Muscle of leg (tissue), 16 donors: ENCODE measurements at places on chromosomes 11 and 22. TPM values are rescaled to one million over a fixed set of nuclear protein-coding genes. Genes with fewer than 3 reads are reported as not detected.

- DNase-seq: peak; percentile 41
Measured at GRCh38 chr11:128116885-128117284, 470.5 kb downstream of the ETS1 start.

The P2RY2 gene
- 1.1 TPM for polyA plus RNA-seq

GRCh38 chr11:19225123-19225522, 15.6 kb downstream of the E2F8 start:
- DNase-seq: no peak

- DNase-seq: no peak
Measured at GRCh38 chr11:113496026-113496651, 20.9 kb upstream of the DRD2 start.

GRCh38 chr11:11583801-11584529, 37.8 kb downstream of the GALNT18 start:
- DNase-seq: no peak

DNA sequence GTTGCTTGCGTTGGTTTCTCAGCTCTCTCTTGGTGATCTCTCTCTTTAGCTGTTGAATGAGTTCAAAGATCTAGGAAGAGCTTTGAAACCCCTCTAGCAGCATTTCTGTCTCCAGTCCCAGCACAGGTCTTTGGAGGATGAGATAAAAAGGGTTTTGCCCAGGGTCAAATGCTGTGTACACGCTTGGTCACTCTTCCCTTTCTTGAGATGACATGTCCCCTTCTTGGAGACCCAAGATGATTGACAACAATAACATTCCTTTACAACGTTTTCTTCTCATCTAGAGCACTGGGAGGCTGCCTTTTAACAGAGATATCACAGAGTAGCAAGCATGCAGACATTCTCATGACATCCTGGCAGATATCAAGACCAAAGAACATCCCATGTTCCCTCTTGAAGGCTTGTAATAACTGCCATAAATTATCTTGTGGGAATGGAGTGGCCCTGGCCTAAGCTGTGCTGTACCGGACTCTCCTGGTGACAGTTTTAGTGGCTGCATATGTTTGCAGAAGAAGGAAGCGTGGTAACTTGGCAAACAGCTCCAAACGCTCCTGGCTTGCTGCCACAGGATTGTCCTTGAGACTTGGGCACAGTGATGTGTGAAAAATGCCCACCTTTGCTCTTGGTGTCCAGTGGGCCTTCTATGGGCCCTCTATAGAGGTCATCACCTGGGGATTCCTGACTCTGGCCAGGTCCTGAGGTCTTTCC, 107.8 kb downstream of the PTPRJ start:
- DNase-seq: no peak

- DNase-seq: no peak
Measured at GRCh38 chr11:101567071-101567470, 16.7 kb downstream of the TRPC6 start.

- DNase-seq: peak; percentile 78
Measured at GRCh38 chr11:126160345-126161022, 51.0 kb downstream of the RPUSD4 start.

- no peak for DNase-seq
Measured at GRCh38 chr11:33863418-33864172, 28.3 kb downstream of the LMO2 start.

- DNase-seq: no peak
Measured at GRCh38 chr11:1062075-1062820, 12.4 kb upstream of the MUC2 start.

The ST14 gene
- polyA plus RNA-seq: 1.8 TPM

The MRGPRX4 gene
- not detected for polyA plus RNA-seq

DNA sequence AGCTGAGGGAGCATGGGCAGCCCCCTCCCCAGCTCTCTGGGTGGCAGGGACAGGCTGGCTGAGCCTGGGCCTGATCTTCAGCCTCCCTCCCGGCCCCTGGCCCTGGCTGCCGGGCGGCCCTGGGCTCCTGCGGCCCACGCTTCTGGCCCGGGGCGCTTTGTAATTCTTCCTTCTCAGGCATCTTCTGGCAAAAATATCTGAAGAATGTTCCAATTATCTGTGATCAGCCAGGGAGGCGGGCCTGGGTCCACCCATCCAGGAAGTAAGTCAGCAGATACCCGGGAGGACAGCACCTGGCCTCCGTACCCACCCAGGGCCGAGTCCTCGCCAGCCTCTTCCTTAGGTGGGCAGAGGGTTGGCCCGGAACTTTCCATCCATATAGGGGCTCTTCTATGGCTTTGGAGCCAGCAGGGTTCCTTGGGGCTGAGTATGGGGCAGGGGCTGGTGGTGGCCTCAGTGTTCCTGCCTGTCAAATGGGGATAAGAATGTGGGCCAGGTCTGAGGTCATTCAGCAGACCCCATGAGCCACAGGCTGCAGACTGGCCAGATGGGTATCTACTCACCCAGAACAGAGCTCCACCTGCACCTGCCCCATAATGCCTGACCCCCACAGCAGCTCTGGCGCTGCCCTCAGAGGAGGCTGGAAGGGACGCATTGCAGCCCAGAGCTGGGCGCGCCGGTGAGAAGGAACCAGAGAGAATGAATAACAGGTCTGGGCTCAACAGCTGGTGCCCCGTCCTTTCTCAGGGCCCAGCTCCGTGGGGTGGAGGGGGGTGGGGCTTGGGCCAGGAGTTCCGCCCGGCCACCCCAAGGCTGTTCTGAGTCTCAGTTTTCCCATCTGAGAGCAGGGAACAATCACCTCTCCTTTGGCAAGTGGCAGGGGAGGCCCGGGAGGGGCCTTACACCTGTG, 16.2 kb downstream of the WNT7B start:
- DNase-seq: no peak

The MYO18B gene
- 74.7 TPM for polyA plus RNA-seq

- DNase-seq: no peak
Measured at GRCh38 chr11:116314006-116314405, 458.8 kb downstream of the BUD13 start.

- no peak for DNase-seq
Measured at GRCh38 chr22:35380013-35380412, 883 bp upstream of the HMOX1 start.

The FAM180B gene
- polyA plus RNA-seq: 3.5 TPM

GRCh38 chr11:83157594-83158356, 844 bp downstream of the PCF11 start:
- DNase-seq: peak; percentile 89

DNA sequence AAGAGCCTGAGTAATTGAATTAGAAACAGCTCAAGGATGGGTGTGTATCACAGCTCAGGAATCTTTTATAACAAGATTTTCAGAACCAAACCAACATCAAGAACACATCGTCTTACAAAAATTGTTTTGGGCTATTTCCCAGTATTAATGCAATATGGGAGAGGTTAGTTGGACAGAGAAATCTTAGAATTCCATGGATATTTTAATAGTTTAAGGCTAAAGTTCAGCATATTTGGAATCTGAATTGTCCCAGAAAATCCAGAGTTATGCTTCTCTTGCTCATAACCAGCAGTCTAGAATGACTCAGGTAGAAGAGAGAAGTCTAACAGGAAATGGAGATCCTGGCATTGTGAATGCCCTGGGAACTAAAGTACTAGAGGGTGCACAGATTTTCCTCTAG, 74.6 kb downstream of the ADM start:
- DNase-seq: peak; percentile 74

DNA sequence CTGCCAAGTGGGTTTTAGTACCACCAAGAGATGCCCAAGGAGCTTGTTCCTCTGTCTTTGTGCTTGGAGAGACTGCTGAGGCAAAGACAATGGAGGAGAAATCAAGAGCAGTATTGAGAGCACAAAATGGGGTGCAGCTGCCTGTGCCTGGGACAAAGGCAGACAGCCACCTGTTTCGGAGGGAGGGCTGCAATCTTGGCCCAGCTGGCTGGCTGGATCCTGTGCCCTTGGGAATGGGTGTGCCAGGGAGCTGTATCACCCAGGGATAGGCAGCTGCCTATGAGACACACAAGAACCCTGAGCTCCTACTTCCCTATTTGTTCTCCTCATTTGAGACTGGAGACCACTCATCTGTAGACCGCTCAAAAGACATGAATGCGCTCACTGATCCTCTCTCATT, 23.3 kb upstream of the CHRM4 start:
- DNase-seq: no peak

The OR51B2 gene
- not detected for polyA plus RNA-seq

DNA sequence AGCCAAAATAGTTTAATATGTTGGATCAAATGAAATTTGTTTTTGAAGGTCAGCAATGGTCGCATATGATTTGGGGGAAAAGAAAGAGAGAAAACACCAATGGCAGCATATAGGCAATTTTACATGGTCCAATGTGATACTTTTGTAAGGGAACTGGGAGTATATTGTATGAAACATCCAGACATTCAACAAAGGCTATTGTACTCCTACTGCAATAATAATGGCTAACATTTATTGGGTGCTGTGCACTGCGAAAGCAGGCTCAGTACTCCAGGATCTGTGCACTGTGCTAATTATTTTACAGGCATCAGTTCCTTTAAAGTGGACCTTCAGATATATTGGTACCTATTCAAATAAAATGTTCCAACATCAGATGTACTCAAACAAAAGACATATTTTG, 5.9 kb upstream of the OR10V1 start:
- DNase-seq: no peak

GRCh38 chr11:105486929-105487328, 122.9 kb upstream of the GRIA4 start:
- DNase-seq: no peak

The F2 gene
- polyA plus RNA-seq: 1.4 TPM

GRCh38 chr11:7965386-7965785, at the start of gene NLRP10:
Gene NLRP10 (minus strand): TSS chr11:7965447. CDS start chr11:7963495, 1,952 bp downstream.
- no peak for DNase-seq

DNA sequence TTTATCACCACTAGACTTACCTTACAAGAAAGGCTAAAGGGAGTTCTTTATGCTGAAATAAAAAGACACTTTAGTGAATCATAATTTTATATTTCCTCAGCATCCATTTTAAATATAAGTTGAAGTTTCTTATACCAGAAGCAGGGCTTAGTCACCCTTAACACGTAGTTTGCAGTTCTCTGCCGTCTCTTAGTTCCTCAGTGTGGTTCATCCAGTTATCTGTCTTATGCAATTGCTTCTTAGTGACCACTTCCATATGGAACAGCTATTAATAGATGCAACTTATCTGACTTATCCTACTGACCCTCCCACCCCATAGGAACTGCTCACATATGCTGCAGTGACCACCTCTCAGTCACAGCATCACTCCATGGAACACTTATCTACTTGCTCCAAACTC, 11.7 kb upstream of the SLC36A4 start:
- no peak for DNase-seq

DNA sequence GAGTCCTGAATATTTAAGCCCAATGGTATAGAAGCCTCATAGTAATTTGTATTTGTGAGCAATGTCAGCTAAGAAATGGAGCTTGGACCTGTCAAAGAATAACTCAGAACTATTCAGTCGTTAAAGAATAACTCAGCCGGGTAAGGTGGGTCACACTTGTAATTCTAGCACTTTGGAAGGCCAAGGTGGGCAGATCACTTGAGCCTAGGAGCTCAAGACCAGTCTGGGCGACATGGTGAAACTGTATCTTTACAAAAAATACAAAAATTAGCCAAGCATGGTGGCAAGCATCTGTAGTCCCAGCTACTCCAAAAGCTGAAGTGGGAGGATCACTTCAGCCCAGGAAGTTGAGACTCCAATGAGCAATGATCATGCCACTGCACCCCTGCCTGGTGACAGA, 1526.5 kb downstream of the LRRC4C start:
- no peak for DNase-seq

- no peak for DNase-seq
Measured at GRCh38 chr11:32606220-32606619, 22.6 kb downstream of the EIF3M start.

DNA sequence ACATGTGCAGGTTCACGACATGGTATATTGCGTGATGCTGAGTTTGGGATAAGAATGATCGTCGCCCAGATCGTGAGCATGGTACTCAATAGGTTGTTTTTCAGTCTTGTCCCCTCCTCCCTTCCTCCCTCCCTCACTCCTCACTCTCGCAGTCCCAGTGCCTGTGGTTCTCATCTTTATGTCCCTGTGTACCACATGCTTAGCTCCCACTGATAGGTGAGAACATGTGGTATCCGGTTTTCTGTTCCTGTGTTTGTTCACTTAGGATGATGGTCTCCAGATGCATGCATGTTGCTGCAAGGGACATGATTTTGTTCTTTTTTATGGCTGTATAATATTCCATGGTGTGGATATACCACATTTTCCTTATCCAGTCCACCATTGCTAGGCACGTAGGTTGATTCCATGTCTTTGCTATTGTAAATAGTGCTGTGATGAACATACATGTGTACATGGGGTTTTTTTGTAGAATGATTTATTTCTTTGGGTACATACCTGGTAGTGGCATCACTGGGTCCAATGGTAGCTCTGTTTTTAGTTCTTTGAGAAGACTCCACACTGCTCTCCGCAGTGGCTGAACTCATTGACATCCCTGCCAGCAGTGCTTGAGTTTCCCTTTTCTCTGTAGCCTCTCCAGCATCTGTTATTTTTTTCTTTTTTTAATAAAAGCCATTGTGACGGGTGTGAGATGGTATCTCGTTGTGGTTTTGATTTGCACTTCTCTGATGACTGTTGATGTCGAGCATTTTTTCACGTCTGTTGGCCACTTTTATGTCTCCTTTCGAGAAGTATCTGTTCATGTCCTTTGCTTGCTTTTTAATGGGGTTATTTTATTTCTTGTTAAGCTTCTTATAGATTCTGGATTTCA, 16.4 kb downstream of the ZBED4 start:
- DNase-seq: no peak

- peak; percentile 40 for DNase-seq
Measured at GRCh38 chr11:47593934-47594855, at the start of gene C1QTNF4. Gene C1QTNF4 (minus strand): TSS chr11:47594411. CDS start chr11:47590810, 3,601 bp downstream.

The SLC22A12 gene
- polyA plus RNA-seq: not detected

GRCh38 chr11:104630352-104630751, 267.9 kb downstream of the CASP12 start:
- no peak for DNase-seq

GRCh38 chr22:47474464-47474863, 712.0 kb downstream of the TBC1D22A start:
- no peak for DNase-seq

The TMPRSS4 gene
- polyA plus RNA-seq: 5.2 TPM

DNA sequence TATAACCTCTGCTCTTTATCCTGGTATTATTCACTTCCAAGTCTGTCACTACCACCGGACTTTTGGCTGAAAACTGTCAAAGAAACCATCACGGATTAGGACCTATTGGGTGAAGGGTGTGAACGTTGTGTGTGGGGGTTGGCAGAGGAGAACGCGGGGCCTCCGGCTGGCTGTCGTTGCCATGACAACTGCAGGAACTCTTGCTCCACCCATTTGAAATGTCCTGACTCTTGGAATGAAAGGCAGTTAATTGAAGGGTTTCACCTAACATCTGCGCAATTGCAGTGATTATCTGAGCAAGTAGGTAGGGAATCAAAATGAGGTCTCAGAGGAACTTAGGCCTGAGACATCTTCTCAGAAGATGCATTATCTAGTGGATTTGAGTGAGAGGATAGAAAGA, 60.9 kb upstream of the CLMP start:
- no peak for DNase-seq
